ENCODE measurements at places on chromosomes 1 and 21.

GRCh38 chr1:97551113-97551512 is 369.7 kb downstream of the DPYD start:
- DNase-seq: no peak

- DNase-seq: no peak
These were observed 86.3 kb downstream of the GLIS1 start for GRCh38 chr1:53652441-53653199.

DNA sequence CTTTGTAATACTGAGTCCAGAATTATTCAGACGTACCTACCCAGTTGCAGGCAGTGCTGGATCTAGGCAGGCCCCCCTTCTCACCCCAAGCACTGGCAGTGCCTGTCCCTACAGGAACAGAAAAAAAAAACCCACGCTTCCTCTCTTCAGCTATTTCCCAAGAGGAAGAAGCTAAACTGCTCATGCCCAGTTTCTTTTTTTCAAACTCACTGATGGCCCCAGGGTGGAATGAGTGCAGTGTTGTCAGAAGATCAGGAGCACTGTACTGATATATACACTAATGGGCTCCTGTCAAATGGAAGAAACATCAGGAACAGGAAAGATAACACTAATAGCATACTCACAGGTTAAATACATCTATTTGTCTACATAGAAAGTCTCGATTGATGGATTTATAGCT is 28.2 kb upstream of the DOCK7 start:
- no peak for DNase-seq

DNA sequence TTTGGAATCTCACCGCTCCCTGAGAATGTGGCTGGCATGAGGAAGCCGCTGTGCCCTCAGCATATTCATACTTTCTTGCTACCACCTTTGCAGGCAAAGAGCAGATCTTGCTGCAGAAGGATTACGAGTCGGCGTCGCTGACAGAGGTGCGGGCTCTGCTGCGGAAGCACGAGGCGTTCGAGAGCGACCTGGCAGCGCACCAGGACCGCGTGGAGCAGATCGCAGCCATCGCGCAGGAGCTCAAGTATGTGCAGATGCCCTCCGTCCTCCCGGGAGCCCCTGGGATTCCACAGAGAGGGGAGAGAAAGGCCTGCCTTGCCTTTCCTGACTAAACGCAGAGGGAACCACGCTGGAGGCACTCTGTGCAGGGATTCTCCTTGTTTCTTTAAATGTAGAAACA is 50.6 kb upstream of the MTR start:
- DNase-seq: no peak

DNA sequence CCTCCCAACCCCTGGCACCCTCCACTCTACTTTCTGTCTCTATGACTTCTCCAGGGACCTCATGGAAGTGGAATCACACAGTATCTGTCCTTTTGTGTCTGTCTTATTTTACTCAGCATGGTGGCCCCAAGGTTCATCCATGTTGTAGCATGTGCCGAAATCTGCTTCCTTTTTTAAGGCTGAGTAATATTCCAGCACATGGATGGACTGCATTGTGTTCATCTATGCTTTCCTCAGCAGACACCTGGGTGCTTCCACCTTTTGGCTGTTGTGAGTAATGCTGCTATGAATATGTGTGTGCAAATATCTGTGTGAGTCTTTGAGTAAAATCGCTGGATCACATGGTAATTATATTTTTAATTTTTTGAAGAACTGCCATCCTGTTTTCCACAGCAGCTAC is 1.6 kb upstream of the PFKL start:
- DNase-seq: no peak

- DNase-seq: no peak
These were observed 24.6 kb downstream of the ECE1 start for GRCh38 chr1:21265644-21266043.

DNA sequence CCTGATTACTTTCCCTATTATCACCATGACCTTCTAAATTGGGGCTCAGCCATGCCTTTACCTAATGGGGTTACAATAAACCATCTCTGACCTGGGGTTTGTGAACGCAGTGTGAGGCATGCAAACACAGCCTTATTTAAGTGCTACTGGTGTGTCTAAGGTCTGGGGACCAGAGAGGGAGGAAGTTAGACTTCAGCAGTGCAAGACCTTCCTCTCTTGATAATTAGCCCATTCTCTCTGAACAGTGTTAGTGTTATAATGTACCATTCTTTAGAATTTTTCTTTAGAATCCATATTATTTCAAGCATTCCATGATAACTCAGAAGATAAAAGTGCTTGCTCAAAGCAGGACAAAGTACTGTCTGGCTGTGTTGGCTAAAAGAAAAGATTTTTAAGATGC is 10.5 kb upstream of the LRRC8D start:
- no peak for DNase-seq

DNA sequence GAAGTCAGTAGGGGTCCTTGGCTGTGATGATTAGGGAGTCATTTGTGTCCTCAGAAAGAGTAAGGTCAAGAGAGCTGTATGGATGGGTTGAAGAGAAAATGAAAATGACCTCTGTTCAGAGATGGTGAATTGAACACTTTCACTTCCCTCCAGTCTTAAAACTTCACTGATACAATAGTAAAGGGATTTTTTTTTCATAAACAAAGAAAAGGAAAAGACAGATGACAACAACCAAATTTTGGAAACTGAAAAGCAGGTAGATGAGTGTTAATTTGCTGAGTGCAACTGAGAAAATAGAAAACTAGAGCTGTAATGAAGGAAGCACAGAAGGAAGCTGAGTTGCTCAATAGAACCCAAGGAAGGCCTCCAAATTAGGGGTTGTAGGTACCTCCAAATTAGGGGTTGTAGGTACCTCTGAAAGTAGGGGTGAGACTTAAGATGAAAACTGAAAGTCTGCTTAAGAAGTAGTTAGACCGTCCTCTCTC is 14.8 kb upstream of the S1PR1 start:
- no peak for DNase-seq
